Type B pancreatic cell (in vitro differentiated cells): ENCODE measurements at places on chromosomes 6 and 20. TPM values are rescaled to one million over a fixed set of nuclear protein-coding genes. Genes with fewer than 3 reads are reported as not detected.

DNA sequence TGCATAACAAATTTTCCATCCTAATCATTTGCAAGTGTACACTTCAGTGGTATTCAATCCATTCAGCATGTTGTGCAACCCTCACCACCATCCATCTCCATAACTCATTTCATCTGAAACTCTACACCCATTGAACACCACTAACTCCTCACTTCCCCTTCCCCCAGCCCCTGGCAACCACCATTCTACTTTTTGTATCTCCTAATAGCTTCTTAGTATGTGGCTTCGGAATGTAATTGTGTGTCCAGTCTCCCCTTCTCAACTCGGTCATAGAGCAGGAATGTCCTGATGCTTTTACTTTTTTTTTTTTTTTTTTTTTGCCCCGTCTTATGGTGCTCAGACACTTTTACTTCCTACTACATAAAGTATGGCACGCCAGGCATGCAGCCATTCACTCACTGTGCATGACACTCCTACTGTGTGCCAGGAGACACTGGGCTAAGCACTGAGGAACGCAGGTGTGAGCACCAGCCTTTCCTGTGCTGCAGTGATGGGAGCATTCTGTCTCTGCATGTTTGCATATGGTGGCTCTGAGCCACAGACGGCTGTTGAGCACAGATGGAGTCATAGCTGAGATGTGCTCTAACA lies 15.3 kb downstream of the HCK start:
- no peak for DNase-seq
- peaks cover 52% of the 10 kb centered on the region for H3K27me3 ChIP-seq
- H3K27ac ChIP-seq = peak overlapping the region; percentile 14
- no peaks in the 10 kb centered on the region for H3K36me3 ChIP-seq
- peaks cover 7% of the 10 kb centered on the region for H3K4me1 ChIP-seq

DNA sequence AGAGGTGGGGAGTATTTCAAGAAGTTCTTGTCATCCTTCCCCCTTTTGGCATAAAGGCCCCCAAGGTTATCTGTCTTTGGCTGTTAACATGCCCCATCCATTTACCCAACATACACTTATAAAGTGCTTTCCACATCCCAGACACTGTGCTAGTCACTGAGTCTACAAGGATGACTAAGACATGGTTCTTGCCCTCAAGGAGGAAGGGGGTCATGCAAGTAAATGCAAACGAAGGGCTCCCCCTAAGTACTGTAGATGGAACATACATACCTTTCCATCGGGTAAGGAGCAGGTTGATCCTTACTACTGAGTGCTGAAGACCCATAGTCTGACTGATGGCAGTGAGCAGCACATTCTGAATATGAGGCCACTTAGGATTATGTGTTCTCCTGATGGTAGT lies 38.3 kb downstream of the HECA start:
- H3K4me3 ChIP-seq = no peak overlapping the region
- H3K27ac ChIP-seq = no peak overlapping the region
- H3K27me3 ChIP-seq = no peaks in the 10 kb centered on the region
- H3K36me3 ChIP-seq = peaks cover 47% of the 10 kb centered on the region
- DNase-seq = no peak
- H3K4me1 ChIP-seq = no peaks in the 10 kb centered on the region

PLN gene
- 0.24 and 0.45 TPM in 2 replicates for total RNA-seq

- peak; percentile 77 for DNase-seq
- peak overlapping the region; percentile 97 for H3K4me3 ChIP-seq
- peaks cover 17% of the 10 kb centered on the region for H3K4me1 ChIP-seq
- H3K27me3 ChIP-seq = peaks cover 10% of the 10 kb centered on the region
Measured at GRCh38 chr6:26158076-26158580, 70.9 kb downstream of the HFE start.

SCRT2 gene
- total RNA-seq = 0.36 TPM in 1 of 2 replicates, not detected in the other

ULBP3 gene
- total RNA-seq = 4.4 and 12.4 TPM in 2 replicates

POM121L2 gene
- 0.10 and 0.14 TPM in 2 replicates for total RNA-seq

DNA sequence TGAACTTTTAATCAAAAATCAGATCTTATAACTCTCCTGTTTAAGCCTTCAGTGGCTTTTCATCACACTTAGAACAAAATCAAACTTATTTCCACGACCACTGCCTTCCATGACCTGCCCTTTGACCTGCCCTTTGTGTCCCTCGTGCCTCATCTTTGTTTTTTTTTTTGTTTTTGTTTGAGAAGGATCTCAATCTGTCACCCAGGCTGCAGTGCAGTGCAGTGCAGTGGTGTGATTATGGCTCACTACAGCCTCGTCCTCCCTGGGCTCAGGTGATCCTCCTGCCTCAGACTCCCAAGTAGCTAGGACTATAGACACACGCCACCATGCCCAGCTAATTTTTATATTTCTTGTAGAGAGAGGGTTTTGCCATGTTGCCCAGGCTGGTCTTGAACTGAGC lies 86.8 kb downstream of the CNBD2 start:
- DNase-seq = no peak
- H3K4me1 ChIP-seq = peaks cover 12% of the 10 kb centered on the region
- H3K36me3 ChIP-seq = no peaks in the 10 kb centered on the region
- H3K4me3 ChIP-seq = no peak overlapping the region
- H3K27ac ChIP-seq = no peak overlapping the region
- H3K27me3 ChIP-seq = no peaks in the 10 kb centered on the region

- H3K27ac ChIP-seq = no peak overlapping the region
- peaks cover 23% of the 10 kb centered on the region for H3K36me3 ChIP-seq
- peaks cover 8% of the 10 kb centered on the region for H3K4me1 ChIP-seq
- H3K27me3 ChIP-seq = no peaks in the 10 kb centered on the region
- H3K4me3 ChIP-seq = no peak overlapping the region
Measured at GRCh38 chr20:13778827-13779226, 5.9 kb downstream of the ESF1 start.

GRCh38 chr20:20036756-20037155 lies 15.5 kb downstream of the CRNKL1 start:
- no peak for DNase-seq
- H3K27ac ChIP-seq = no peak overlapping the region
- H3K4me3 ChIP-seq = no peak overlapping the region
- no peaks in the 10 kb centered on the region for H3K4me1 ChIP-seq
- H3K36me3 ChIP-seq = peaks cover 34% of the 10 kb centered on the region

GRCh38 chr6:45665859-45666258 lies 288.1 kb upstream of the SUPT3H start:
- no peak overlapping the region for H3K27ac ChIP-seq
- no peak overlapping the region for H3K4me3 ChIP-seq
- peaks cover 19% of the 10 kb centered on the region for H3K4me1 ChIP-seq
- no peak for DNase-seq

NT5DC1 gene
- total RNA-seq = 36.1 and 36.7 TPM in 2 replicates

DNA sequence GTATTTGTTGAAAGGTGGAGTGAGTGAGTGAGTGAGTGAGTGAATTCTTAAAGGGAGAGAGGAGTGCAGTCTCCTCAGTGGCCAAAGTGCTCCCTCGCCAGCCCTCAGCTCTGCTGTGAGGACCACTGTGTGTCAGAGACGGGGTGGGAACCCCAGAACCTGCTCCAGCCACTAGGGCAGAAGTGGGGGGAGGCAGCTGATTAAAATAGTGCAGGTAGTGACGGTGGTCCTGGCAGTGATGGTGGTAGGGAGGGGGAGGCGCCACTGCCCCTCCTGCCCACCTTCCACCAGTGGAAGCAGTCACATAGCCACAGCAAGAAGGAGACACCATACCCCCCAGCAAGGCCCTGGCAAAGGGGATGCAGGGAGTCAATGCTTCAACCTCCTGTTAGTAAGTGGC lies 133.5 kb downstream of the PHACTR3 start:
- DNase-seq = no peak
- no peak overlapping the region for H3K27ac ChIP-seq
- H3K4me3 ChIP-seq = no peak overlapping the region
- no peaks in the 10 kb centered on the region for H3K4me1 ChIP-seq
- peaks cover 20% of the 10 kb centered on the region for H3K27me3 ChIP-seq
- no peaks in the 10 kb centered on the region for H3K36me3 ChIP-seq

- peaks cover 34% of the 10 kb centered on the region for H3K4me1 ChIP-seq
- DNase-seq = no peak
- H3K36me3 ChIP-seq = no peaks in the 10 kb centered on the region
- H3K27ac ChIP-seq = no peak overlapping the region
- H3K4me3 ChIP-seq = no peak overlapping the region
Measured at GRCh38 chr6:139920776-139921100, 546.3 kb upstream of the CITED2 start.

DNA sequence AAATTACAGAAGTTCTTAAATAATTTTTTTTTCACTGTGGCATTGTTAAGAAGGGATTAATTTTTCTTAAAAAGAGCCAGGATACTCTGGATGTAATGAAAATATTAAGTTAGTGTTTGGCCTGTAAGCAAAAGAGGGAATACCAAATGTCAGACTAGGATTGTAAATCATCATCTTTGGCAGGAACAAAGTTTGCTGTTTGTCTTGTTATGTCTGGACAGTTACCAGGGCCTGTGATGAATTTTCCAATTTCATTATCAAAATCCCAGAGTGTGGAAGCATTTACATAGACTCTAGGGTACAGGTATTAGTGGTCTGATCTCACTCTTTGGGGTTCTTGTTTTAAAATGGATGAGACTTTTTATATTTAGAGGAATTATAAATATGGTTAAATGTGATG lies 26.1 kb downstream of the CEP57L1 start:
- peaks cover 32% of the 10 kb centered on the region for H3K4me1 ChIP-seq
- H3K4me3 ChIP-seq = no peak overlapping the region
- H3K27ac ChIP-seq = no peak overlapping the region
- DNase-seq = no peak
- H3K36me3 ChIP-seq = peaks cover 3% of the 10 kb centered on the region

TMEM170B gene
- 2.1 and 4.0 TPM in 2 replicates for total RNA-seq

GRCh38 chr20:36268440-36269342 lies 32.4 kb downstream of the AAR2 start:
- H3K4me1 ChIP-seq = no peaks in the 10 kb centered on the region
- no peaks in the 10 kb centered on the region for H3K36me3 ChIP-seq
- H3K27ac ChIP-seq = no peak overlapping the region
- DNase-seq = no peak
- H3K27me3 ChIP-seq = no peaks in the 10 kb centered on the region

- no peaks in the 10 kb centered on the region for H3K4me1 ChIP-seq
- H3K36me3 ChIP-seq = no peaks in the 10 kb centered on the region
- no peak overlapping the region for H3K27ac ChIP-seq
- H3K4me3 ChIP-seq = no peak overlapping the region
Measured at GRCh38 chr20:16821211-16822089, 73.3 kb downstream of the OTOR start.

GRCh38 chr6:139533573-139534471 lies 159.4 kb upstream of the CITED2 start:
- no peaks in the 10 kb centered on the region for H3K36me3 ChIP-seq
- peak overlapping the region; percentile 0 for H3K4me3 ChIP-seq
- no peak for DNase-seq
- peaks cover 28% of the 10 kb centered on the region for H3K4me1 ChIP-seq

- DNase-seq = no peak
- peaks cover 3% of the 10 kb centered on the region for H3K36me3 ChIP-seq
- H3K27ac ChIP-seq = no peak overlapping the region
- peaks cover 8% of the 10 kb centered on the region for H3K4me1 ChIP-seq
Measured at GRCh38 chr6:53938810-53939209, 144.0 kb downstream of the LRRC1 start.

TSHZ2 gene
- total RNA-seq = 17.6 and 45.5 TPM in 2 replicates

DNA sequence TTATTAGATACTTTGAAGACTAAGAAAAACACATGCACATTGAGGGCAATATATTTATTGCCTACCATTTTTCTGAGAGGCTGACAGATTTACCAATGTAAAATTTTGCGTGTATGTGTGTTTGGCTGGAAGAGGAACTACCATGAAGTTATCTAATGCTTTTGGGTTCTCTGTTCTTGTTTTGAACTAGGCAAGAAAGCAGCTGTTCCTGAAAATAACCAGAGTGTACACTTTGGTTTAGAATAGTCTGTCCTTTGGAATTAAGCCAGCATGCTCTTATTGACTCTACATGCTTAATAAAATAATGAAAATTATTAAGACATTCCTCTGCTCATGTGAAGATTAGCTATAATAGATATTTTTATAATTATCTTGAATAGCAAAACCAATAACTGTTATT lies 129.2 kb downstream of the MYB start:
- H3K36me3 ChIP-seq = peaks cover 1% of the 10 kb centered on the region
- H3K4me3 ChIP-seq = no peak overlapping the region
- no peaks in the 10 kb centered on the region for H3K4me1 ChIP-seq
- DNase-seq = no peak

ANKRD66 gene
- total RNA-seq = 0.34 TPM in 1 of 2 replicates, not detected in the other

GRCh38 chr6:31697555-31697954 lies 5.6 kb downstream of the ABHD16A start:
- H3K27ac ChIP-seq = peak overlapping the region; percentile 49
- peaks cover 9% of the 10 kb centered on the region for H3K4me1 ChIP-seq
- H3K27me3 ChIP-seq = no peaks in the 10 kb centered on the region
- peaks cover 18% of the 10 kb centered on the region for H3K36me3 ChIP-seq

GRCh38 chr6:138597336-138597735 lies 98.0 kb upstream of the NHSL1 start:
- H3K27ac ChIP-seq = no peak overlapping the region
- no peak overlapping the region for H3K4me3 ChIP-seq
- peaks cover 24% of the 10 kb centered on the region for H3K4me1 ChIP-seq
- H3K27me3 ChIP-seq = no peaks in the 10 kb centered on the region
- H3K36me3 ChIP-seq = no peaks in the 10 kb centered on the region

BEND3 gene
- total RNA-seq = 9.6 and 14.4 TPM in 2 replicates

DNA sequence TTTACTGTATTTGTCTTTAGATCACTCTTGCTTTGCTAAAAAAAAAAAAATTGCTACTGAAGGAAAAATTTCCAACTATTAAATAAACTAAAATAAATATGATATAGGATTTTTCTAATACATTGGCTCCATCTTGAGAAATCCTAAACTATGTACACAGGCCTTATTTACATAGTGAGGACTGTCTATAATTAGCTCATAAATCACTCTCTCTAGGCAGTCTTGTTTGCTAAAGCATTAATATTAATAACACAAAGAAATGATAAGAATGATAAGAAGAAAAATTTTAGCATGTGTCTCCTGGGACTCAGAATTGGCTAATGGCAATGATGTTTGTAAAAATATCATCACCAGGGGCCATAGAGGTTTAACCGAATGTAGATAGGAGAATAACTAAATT lies 13.3 kb upstream of the CRYBG1 start:
- no peak overlapping the region for H3K4me3 ChIP-seq
- H3K27me3 ChIP-seq = no peaks in the 10 kb centered on the region
- no peaks in the 10 kb centered on the region for H3K36me3 ChIP-seq
- H3K4me1 ChIP-seq = no peaks in the 10 kb centered on the region

GRCh38 chr6:106608080-106608668 lies 21.1 kb downstream of the RTN4IP1 start:
- H3K4me1 ChIP-seq = peaks cover 4% of the 10 kb centered on the region
- H3K27ac ChIP-seq = no peak overlapping the region
- H3K4me3 ChIP-seq = no peak overlapping the region
- no peaks in the 10 kb centered on the region for H3K27me3 ChIP-seq

GJA10 gene
- total RNA-seq = not detected in 2 replicates

- H3K36me3 ChIP-seq = no peaks in the 10 kb centered on the region
- no peaks in the 10 kb centered on the region for H3K27me3 ChIP-seq
- peaks cover 28% of the 10 kb centered on the region for H3K4me1 ChIP-seq
- peak; percentile 55 for DNase-seq
- H3K4me3 ChIP-seq = no peak overlapping the region
- no peak overlapping the region for H3K27ac ChIP-seq
Measured at GRCh38 chr20:38113401-38114325, 51.4 kb downstream of the TGM2 start.

CYP21A2 gene
- 0.14 and 0.68 TPM in 2 replicates for total RNA-seq

SLC2A10 gene
- 12.3 and 15.8 TPM in 2 replicates for total RNA-seq

- H3K27ac ChIP-seq = no peak overlapping the region
- H3K36me3 ChIP-seq = no peaks in the 10 kb centered on the region
- no peaks in the 10 kb centered on the region for H3K27me3 ChIP-seq
- H3K4me3 ChIP-seq = no peak overlapping the region
- DNase-seq = no peak
Measured at GRCh38 chr20:10297684-10298240, 79.1 kb downstream of the SNAP25 start.
